ENCODE measurements at places on chromosomes 16 and 17.

DNA sequence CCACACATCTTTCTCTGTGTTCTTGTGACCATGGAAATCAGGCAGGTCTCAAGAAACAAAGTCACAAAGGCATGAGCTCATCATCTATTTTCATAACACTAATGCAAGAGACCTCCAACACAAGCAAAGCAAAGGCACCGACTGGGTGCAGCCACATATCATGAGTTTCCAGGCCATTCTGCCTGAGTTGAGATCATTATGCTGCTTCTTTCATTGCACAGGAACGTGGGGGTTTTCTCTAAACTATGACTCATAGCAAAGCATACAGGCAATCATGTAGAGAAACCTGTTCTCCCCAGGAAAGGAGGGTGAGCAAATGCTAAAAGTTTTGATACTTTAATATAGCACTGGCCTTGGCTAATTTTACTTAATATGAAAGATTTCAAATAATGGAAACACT, 60.7 kb downstream of the GRIN2A start:
- DNase-seq, result no peak

GRCh38 chr16:52817696-52818095, 235.0 kb downstream of the CHD9NB start:
- no peak for DNase-seq

- no peak for DNase-seq
Observed at GRCh38 chr17:52938623-52939230, 780.2 kb upstream of the CA10 start.

DNA sequence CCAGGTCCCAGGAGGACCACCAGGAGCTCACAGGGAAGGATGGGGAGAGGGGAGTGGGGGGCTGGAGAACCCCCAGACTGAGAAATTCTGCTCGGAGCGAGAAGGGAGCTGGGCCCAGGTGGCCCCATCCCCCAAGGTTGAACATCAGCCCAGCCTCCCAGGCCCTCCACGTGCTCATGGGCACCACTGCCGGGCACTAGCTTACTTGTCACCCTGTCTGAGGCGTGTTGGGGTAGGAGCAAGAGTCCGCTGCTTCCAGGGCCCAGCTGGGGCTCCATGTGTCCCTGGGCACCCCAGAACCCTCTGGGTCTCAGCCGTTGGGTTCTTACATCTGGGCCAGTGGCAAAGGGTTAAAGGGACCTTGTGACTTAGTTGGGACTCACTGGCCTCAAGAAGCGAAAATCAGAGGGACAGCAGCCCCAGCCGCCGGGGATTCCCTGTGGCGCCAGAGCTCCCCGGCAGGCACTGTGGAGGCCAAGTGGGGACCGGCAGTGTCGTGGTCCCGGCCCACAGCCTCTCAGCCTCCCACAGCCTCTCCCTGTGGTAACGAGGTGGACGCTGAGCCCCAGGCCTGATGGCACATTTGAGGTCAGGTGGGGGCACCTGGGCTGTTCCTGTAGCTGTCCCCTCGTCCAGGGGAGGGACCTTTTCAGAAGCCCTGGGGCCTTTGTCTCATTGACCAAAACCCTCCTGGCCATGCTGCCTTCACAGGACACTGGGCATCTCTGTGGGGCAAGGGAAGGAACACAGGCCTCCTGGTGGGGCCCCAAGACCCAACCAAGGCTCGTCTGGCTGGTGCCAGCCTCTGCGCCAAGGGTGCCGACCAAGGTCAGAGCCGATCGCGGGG, 33.7 kb upstream of the CDH15 start:
- no peak for DNase-seq

GRCh38 chr17:80260069-80260535, 550 bp upstream of the RNF213 start:
- peak; percentile 56 for DNase-seq

Measured in stimulated activated CD8-positive, alpha-beta memory T cell treated with anti-CD3 and anti-CD28 coated beads, Interleukin-2, amount 100 ng/mL, for 1 hour (primary cell).